ENCODE measurements at places on chromosomes 5 and 9.

GRCh38 chr5:160442824-160443431 lies 21.3 kb downstream of the PTTG1 start:
- no peak for DNase-seq

DNA sequence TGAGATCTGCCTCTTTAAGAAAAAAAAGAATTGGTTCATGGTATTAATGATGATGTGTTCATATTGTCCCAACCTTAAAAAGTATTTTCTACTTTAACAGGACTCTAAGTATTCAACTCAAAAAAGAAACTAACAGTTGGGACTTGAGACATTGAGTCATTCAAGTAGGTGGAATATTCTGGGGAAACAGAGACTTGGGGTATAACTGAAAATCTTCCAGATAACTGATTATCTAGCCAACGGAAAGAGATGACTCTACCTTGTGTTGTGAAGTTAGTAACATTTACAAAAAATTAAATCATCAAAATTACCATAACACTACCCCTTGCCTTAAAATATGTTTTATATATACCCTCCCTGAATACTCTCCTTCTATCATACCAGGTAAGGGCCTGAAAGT lies 19.1 kb downstream of the OXCT1 start:
- DNase-seq = no peak

GRCh38 chr5:62041156-62041756 lies 264.8 kb upstream of the KIF2A start:
- no peak for DNase-seq

DNA sequence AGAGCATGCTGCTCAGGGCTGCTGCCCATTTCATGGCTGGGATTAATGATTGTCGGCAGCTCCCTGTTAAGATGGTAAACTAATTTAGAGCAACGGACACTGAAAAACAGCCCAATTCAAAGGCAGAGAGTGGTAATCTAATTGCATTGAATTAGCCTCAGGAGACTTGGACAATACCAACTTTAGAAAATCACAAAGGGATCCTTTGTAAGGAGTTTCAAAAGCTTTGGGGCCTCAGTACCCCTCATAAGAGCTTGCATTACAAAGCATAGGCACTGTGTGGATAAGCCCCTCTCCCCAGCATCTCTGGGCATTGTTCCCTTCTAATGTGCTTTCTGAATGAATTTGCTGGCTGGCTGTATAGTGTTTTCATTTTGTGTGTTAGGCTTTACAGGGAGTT lies 6.7 kb downstream of the GLRA1 start:
- DNase-seq = no peak

GRCh38 chr9:133712221-133713100 lies 25.7 kb downstream of the SARDH start:
- no peak for DNase-seq

GRCh38 chr9:28774433-28775235 lies 1201.4 kb upstream of the C9orf72 start:
- no peak for DNase-seq

- no peak for DNase-seq
Measured at GRCh38 chr9:93588641-93589609, 12.5 kb downstream of the PHF2 start.

DNA sequence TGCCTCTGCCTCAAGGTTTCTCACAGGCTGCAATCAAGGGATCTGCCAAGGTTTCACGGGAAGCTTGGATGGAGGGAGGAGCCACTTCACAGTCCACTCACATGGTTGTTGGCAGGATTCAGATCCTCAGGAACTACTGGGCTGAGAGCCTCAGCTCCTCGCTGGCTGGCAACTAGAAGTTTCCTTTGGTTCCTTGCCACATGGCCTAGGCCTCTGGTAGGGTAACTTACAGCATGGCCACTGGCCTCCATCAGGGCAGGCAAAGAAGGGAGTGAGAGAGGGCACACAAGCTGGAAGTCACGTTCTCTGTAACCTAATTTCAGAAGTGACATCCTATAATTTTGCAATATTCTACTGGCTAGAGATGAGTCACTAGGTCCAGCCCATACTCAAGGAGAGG lies 32.2 kb downstream of the SPOCK1 start:
- DNase-seq = no peak

DNA sequence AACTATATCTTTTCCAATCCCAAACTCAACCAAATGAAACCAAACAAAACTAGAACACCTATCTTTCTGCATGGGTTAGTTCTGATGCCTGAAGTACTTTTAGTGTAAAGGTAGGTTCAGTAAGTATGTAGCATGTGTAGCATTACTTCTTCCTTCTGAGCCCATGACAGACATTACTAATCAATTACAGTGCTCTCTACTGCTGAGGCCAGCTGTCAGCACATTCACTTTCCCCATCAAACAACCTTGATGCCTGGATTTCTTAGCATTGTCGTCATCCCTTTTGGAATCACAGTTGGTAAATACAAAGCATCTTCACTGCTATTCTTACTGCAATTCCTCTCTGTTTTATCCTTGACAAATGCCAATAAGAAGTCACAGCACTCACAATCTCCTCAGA lies 103.2 kb downstream of the PTTG1 start:
- DNase-seq = no peak

DNA sequence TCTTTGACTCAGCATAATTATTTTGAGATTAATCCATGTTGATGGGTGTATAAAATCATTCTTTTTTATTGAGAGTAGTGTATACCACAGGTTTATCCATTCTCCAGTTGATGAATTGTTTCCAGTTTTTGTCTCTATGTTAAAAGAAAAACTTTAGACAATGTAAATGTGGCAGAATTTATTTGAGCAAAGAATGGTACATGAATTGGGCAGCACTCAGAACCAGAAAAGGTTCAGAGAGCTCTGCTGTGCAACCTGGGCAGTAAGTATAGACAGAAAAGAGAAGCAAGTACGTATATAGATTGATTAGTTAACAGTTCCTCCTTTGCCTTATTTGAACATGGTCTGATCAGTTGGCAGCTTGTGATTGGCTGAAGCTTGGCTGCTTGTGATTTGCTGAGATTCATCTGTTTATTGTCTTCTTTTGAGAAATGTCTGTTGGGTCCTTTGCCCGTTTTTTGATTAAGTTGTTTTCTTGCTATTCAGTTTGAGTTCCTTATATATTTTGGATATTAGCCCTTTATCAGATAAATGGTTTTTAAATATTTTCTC lies 41.4 kb downstream of the CDC42SE2 start:
- DNase-seq = no peak

DNA sequence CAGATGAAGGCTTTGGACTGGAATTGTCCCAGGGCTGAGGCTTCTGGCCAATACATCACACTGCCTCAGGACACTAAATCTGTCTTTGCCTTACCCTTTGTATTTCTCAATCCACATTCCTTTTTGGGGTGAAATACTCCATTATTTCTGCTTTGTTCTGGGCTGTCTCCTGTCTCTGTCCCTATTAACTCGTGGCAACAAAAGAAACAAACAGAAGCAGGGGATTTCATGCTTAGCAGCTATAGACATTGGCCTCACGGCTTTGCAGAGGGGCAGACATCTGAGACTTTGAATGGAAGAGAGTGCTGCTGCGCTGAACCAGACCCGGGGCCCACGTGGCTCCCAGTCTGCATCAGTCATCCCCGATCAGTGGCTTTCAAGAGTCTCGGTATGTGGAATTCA lies 129.7 kb downstream of the ARL15 start:
- no peak for DNase-seq

GRCh38 chr5:146003852-146004251 lies 67.5 kb downstream of the SH3RF2 start:
- no peak for DNase-seq

DNA sequence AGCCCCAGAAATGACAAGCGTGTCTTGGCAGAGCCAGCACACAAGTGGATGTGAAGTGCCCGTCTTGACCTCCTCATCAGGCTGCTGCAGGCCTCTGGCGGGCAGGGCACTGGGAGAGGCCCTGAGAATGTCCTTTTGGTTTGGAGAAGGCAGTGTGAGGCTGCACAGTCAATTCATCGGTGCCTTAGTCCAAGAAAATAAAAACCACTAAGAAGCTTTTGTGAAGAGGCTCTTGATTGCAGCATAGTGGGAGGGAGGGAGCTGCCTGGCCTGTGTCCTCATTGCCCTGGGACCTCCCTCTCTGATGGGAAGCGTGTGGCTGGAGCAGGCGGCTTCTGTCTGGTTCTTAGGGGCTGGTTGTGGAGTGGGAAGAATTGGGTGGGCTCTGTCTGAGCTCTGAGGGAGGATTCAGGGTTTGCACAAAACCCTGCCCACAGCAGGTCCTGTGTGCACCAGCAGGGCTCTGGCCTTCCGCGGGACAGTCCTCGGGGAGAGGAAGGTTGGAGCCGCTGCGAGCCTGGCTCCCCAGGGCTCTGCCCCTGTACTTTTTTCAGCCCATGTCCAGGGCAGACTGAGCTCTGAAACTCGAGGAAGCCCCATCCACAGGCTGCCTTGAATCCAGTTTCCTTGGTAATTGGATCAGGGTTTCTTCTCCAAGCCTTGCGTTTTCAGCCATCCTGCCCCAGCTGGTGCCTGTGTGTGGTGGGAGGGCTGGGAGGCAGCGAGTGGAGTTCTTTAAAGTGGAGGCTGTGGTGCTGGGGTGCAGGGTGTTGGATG lies 1.1 kb downstream of the HRCT1 start:
- no peak for DNase-seq

DNA sequence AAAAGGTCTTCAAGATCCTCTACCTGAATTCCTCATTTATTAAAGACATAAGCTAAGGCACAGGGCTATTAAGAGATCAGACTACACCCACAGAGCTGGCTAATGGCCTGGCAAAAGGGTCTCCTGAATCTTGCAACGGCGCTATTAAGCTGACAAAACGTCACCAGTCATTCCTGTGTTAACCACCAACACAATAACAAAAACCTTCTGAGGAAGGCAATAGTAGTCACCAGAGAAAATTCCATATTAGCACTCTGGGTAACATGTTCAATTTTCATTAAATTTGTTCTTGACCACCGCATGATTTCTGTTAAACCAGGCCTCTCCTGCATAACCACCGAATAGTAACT lies 77.0 kb downstream of the GNAQ start:
- DNase-seq = no peak

DNA sequence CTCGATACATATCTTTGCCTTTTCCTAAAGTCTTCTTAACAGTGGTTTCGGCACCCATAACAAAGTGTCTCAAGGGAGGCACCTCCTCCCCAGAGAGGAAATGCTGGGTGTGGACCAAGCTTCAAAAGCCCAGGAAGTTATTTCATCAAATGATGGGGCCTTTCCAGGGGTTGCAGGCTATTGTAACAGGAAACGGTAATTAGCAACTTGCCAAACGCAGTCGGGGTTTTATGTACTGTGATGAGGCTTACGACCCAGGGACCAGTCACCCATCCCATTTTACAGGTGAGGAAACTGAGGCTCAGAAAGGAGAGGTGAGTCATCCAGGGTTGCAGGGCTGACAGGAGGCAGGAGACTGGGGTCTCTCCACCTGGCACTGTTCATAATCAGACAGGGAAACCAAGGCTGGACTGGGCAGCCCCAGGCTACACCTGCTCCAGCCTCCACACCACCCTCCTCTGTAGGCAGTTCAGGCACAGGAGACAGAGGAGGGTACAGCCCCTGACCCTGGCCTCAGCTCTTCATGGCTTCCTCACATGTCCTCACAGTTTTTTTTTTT lies 30.0 kb upstream of the SUSD3 start:
- DNase-seq = no peak

- DNase-seq = no peak
Measured at GRCh38 chr5:12237837-12238575, 333.8 kb upstream of the CTNND2 start.

DNA sequence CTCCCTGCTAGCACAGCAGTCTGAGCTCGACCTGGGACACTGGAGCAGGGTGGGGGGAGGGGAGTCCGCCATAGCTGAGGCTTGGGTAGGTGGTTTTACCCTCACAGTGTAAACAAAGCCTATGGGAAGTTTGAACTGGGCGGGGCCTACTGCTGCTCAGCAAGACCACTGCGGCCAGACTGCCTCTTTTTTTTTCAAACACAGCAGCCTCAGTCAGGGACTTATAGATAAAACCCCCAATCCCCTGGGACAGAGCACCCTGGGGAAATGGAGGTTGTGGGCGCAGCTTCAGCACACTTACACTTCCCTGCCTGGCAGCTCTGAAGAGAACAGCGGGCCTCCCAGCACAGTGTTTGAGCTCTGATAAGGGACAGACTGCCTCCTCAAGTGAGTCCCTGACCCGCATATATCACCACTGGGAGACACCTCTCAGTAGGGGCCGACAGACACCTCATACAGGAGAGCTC lies 151.1 kb upstream of the APC start:
- DNase-seq = no peak

- DNase-seq = no peak
Measured at GRCh38 chr5:124240732-124241131, 505.7 kb downstream of the ZNF608 start.

- no peak for DNase-seq
Measured at GRCh38 chr5:62589504-62589903, 10.9 kb downstream of the LRRC70 start.

DNA sequence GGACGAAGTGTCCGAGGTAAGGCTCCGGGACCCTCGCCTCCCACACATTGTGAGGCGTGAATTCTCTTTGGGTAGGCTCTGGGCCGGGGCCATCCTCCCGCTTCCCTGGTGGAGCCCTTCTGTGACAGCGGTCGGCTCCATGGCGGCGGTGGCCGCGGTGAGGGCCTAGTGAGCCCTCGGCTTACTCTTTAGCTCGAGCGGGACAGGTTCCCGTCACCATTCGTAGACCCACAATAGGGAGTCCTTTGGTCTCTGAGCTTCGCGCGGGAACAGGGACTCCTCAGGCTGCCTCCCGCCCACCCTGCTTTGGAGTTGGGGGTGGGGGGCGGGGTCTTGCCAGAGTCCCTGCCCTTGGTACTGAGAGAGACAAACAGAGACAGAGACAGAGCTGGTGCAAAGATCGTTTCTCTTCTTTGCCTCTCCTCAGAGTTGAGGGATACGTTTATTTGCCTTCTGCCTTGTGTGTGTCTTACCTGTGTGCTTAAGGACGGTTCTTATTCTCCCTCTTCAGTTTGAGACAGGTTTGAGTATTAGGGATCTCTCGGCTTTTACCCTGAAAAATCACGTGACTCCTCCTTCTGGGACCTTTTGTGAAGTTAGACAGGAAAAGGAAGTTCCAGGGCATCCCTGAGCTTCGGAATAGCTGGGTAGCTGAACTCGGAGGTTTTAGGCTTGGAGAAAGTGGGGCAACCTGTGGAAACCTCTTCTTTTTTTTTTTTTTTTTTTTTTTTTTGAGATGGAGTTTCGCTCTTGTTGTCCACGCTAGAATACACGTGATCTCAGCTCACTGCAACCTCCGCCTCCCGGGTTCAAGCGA lies 833 bp downstream of the ANKHD1 start:
- DNase-seq = peak; percentile 23
